Heart right ventricle (tissue), 16 donors: ENCODE measurements at places on chromosomes 1 and 21. TPM values are rescaled to one million over a fixed set of nuclear protein-coding genes. Genes with fewer than 3 reads are reported as not detected.

- no peak overlapping the region for H3K27ac ChIP-seq
- no peaks in the 10 kb centered on the region for H3K36me3 ChIP-seq
- peaks cover 7% of the 10 kb centered on the region for H3K4me1 ChIP-seq
- no peak for DNase-seq
Measured at GRCh38 chr1:117652421-117652820, 46.6 kb downstream of the TENT5C start.

DNA sequence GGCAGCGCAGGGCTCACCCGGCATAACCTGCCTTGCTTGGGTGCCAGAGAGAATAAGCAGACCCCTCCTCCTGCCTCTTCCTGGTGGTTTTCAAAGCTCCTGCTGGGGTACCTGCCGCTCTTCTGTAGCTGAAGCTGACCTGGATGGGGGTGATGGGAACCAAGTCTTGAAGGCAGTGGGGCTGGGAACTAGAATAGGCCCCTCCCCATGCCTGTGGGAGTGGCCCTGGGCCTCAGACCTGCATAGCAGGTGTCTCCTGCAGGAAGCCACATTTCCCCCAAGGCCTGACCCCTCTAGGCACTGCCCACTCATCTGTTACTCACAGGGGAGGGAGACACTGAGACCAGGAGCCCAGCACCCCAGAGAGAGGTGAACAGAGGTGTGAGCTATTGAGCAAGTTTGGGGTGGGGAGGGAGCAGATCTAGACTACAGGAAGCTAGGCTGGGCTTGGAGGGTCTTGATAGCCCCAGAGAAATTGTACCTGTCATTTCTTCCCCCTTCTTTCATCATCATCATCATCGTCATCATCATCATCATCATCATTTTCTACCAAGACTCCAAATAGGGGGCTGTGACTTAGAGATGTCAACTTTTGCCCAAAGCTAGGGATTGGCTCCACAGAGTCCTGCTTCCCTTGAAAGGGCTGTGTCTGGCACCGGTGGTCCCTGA, 10.1 kb downstream of the PADI1 start:
- DNase-seq, result no peak
- H3K4me1 ChIP-seq, result no peaks in the 10 kb centered on the region
- H3K4me3 ChIP-seq, result no peak overlapping the region
- peaks cover 71% of the 10 kb centered on the region for H3K27me3 ChIP-seq
- no peaks in the 10 kb centered on the region for H3K36me3 ChIP-seq

CALML6 gene
- polyA plus RNA-seq, result 0.88 TPM

GRCh38 chr1:212118872-212119260, 83.3 kb downstream of the DTL start:
- DNase-seq, result no peak
- peaks cover 26% of the 10 kb centered on the region for H3K4me1 ChIP-seq
- H3K27ac ChIP-seq, result peak overlapping the region; percentile 72
- no peaks in the 10 kb centered on the region for H3K27me3 ChIP-seq

- H3K4me3 ChIP-seq, result no peak overlapping the region
- H3K36me3 ChIP-seq, result no peaks in the 10 kb centered on the region
- peaks cover 100% of the 10 kb centered on the region for H3K4me1 ChIP-seq
Measured at GRCh38 chr1:201714542-201715329, 114.2 kb upstream of the IPO9 start.

ICOSLG gene
- 1.3 TPM for polyA plus RNA-seq

UBE2U gene
- polyA plus RNA-seq, result not detected

DYNLT5 gene
- polyA plus RNA-seq, result 7.0 TPM

DNA sequence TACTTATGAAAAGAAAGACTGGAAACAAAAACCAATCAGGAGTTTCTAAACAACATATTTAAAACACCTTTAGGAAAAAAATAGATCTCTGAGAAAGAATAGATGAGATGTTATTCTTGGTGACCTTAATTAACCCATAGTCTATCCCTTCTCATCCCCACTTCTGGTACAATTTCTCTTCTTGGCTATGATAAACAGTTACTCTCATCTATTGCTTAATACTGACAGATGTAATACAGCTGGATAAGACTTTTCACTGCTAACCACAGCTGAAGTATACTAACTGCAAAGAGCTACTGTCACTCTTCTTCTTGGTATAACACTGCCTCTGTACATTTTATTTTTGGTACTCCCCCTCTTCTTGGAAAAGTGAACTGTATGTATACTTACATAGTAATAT, 15.2 kb downstream of the EXTL2 start:
- H3K27ac ChIP-seq, result no peak overlapping the region
- no peak for DNase-seq
- H3K4me1 ChIP-seq, result no peaks in the 10 kb centered on the region
- H3K36me3 ChIP-seq, result no peaks in the 10 kb centered on the region
- no peaks in the 10 kb centered on the region for H3K27me3 ChIP-seq

RAB42 gene
- polyA plus RNA-seq, result 0.57 TPM

F5 gene
- 40.3 TPM for polyA plus RNA-seq

DNA sequence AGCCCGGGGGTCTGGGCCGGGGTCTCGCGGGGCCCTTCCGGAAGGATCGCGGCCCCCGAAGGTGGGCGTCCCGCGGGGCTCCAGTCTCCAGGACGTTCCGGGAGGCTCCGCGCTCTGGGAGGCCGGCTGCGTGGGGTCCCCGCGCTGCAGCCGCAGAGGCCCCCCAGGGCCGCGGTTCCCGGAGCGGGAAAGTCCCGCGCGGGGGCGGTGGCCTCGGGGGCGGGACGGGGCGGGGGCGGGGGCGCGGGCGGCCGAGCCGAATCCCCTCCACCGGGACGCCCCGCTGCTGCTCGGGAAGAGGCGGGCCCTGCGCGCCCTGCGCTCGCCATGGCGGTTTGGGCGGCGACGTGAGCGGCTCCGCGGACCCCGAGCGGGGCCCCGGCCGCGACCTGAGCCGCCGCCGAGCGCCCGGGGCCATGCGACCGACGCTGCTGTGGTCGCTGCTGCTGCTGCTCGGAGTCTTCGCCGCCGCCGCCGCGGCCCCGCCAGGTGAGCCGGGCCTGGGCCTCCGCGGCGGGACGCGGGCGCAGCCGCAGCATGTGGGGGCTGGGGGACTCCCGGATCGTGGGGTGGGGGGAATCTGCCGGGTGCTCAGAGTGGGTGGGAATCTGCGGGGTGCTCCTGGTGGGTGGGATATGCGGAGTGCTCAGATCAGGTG, at the start of gene IFNGR2:
IFNGR2 (plus strand) TSS at position 286 of the 658 bp plus-strand sequence; CDS start at position 417, 131 bp downstream.
- no peaks in the 10 kb centered on the region for H3K27me3 ChIP-seq
- H3K27ac ChIP-seq, result peak within 1 kb of the TSS; percentile 97
- peaks cover 11% of the 10 kb centered on the region for H3K36me3 ChIP-seq
- peaks cover 42% of the 10 kb centered on the region for H3K4me1 ChIP-seq
- H3K4me3 ChIP-seq, result peak within 1 kb of the TSS; percentile 76

DCLRE1B gene
- polyA plus RNA-seq, result 0.59 TPM

ASCL5 gene
- polyA plus RNA-seq, result not detected

DNA sequence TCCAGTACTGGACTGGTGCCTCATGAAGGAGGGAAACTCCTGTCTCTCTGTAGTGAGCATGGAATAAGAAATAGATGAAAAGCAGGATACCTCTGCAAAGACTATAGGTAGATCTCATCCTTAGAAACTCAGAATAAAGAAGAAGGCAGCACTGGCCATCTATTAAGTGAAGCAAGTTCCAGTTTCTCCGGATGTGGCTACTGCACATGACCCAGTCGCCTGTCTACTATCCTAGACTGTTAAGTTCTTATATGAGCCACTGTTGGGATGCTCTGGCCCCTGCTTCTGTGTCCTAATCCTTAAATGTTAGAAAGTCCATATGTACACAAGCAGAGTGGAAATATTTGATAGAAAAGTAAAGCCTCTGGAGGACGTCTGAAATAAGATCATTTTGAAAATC, 2.2 kb downstream of the FASLG start:
- H3K36me3 ChIP-seq, result no peaks in the 10 kb centered on the region
- no peak overlapping the region for H3K4me3 ChIP-seq
- DNase-seq, result no peak
- no peaks in the 10 kb centered on the region for H3K27me3 ChIP-seq

GRCh38 chr1:17023102-17023501, 11.4 kb upstream of the ATP13A2 start:
- no peaks in the 10 kb centered on the region for H3K27me3 ChIP-seq
- H3K4me3 ChIP-seq, result no peak overlapping the region
- no peak for DNase-seq
- H3K27ac ChIP-seq, result no peak overlapping the region
- no peaks in the 10 kb centered on the region for H3K4me1 ChIP-seq
- H3K36me3 ChIP-seq, result peaks cover 7% of the 10 kb centered on the region

GRCh38 chr1:23122023-23122748, 46.5 kb downstream of the LUZP1 start:
- H3K27ac ChIP-seq, result peak overlapping the region; percentile 29
- H3K4me3 ChIP-seq, result no peak overlapping the region
- DNase-seq, result no peak
- H3K4me1 ChIP-seq, result peaks cover 75% of the 10 kb centered on the region
- no peaks in the 10 kb centered on the region for H3K27me3 ChIP-seq
- H3K36me3 ChIP-seq, result no peaks in the 10 kb centered on the region
